CD4-positive, alpha-beta T cell (primary cell): ENCODE measurements at places on chromosomes 5 and 9.

DNA sequence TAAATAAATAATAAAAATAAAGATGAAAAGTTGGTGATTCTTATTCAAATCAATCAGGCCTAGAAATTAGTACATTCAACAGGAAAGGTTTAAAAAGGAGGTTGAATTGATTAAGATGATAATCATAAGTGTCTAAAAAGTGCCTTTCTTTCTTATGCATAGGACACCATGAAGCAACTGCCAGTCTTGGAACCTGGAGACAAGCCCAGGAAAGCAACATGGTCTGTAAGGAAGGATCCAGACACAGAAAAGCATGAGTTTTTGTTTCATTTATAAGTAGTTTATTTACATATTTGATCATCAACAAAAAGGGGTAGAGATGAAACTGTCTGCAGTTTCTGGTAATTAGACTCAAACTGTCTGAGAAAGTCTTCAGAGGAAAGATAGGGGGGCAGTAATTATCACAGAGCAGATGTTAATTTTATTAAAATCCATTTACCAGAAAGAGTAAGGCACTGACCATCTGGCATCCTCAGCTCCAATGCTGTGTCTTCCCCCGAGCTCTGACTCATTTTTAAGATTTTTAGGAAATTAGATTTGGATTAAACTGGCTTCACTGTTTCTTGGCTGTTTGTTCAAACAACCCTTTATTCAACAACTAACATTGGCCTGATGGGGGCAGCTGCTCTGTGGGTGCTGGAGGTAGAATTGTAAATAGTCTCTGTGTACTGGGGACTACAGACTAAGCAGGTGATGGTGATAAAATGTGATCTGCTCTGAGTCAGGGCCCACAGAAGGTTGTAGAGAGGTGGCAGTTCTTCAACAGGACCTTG is 2.7 kb downstream of the RABEPK start:
- DNase-seq, result no peak

DNA sequence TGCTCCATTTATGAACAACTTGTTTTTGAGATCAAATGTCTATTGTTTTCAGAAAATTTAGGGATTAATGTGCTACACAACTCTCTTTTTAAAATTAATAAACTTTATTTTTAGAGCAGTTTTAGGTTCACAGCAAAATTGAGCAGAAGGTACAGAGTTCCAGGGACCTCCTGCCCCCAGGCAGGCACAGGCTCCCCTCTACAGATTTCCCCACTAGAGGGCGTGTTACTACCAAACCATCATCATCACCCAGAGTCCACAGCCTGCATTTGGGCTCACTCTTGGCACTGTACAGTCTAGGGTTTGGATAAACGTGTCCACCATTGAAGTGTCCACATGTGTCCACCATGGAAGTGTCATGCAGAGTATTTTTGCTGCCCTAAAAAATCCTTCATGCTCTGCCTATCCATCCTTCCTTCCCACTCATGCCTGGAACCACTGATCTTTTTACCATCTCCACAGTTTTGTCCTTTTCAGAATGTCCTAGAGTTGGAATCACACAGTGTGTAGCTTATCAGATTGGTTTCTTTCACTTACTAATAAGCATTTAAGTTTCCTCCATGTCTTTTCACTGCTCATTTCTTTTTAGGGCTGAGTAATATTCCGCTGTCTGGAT is 61.7 kb downstream of the MRPL36 start:
- DNase-seq, result peak; percentile 69

DNA sequence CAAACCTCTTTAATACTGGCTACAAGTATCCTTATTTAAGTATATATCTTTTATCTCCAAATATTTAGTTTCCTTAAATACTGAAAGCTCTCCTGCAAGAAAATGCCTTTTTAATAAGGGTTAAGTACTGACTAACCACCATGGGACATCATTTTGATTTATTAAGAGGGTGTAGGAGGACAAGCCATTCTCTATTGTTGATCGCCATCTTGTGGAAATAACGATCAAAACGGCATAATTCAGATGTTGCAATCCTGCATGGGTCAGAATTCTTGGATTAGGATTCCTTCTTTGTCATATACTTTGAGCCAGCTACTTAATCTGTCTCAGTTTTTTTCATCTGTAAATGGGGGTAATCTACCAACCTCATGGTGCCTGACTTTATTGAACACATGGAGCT is 28.7 kb upstream of the C5orf46 start:
- no peak for DNase-seq

DNA sequence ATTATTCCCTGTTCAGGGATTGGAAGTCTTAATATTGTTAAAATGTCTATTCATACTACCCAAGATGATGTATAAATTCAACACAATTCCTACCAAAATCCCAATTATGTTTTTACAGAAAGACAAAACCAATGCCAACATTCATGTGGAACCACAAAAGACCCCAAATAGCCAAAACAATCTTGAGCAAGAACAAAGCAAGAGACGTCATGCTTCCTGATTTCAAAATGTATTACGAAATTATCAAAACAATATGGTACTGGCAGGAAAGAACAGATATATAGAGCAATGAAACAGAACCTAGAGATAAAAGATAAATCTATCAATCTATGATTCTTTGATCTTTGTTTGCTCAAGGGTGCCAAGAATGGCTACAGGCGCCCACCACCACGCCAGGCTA is 237.9 kb downstream of the TAF11L14 start:
- DNase-seq, result no peak

- no peak for DNase-seq
Observed at GRCh38 chr5:82106756-82107155, 134.9 kb downstream of the ATG10 start.

- no peak for DNase-seq
Observed at GRCh38 chr9:37908698-37909186, 4.8 kb upstream of the SLC25A51 start.

GRCh38 chr9:5582835-5583195 is 46.1 kb upstream of the RIC1 start:
- peak; percentile 10 for DNase-seq

GRCh38 chr5:59810041-59810440 is 83.5 kb downstream of the PDE4D start:
- DNase-seq, result peak; percentile 40

DNA sequence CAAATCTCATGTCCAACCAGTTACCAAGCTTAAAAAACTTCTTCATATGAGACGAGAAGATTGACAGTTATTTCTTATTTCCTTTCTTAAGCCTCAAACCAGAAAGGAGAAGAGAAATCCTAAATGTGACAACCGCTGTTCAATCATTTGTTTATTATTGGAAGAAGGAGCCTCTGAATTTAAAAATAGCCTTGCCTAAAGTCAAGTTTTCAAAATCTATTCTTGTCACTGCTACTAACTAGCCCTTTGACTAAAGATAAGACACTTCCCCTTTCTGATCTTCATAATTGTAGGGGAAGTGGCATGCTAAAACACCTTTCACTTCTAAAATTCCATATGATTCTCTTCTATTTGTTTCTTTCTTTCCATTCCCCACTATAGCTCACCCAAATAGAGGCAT is 106.2 kb upstream of the EMB start:
- DNase-seq, result no peak

DNA sequence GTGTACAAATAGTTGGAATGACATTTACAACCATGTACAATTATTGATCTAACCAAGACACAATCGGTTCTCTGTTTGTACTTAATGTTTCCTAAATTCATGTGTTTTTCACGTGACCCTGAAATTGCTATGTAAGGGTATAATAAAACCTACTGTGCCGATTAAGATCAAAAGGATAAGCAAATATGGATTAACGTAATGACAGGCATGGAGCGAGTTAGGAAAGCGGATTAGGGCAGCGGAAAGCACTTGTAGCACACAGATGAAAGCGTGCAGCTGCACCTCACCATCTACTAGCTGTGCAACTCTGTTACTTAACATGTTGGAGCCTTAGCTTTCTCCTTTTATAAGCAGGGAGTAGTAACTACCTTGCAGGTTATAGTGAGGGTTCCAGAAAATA is 38.3 kb upstream of the ZFYVE16 start:
- no peak for DNase-seq

DNA sequence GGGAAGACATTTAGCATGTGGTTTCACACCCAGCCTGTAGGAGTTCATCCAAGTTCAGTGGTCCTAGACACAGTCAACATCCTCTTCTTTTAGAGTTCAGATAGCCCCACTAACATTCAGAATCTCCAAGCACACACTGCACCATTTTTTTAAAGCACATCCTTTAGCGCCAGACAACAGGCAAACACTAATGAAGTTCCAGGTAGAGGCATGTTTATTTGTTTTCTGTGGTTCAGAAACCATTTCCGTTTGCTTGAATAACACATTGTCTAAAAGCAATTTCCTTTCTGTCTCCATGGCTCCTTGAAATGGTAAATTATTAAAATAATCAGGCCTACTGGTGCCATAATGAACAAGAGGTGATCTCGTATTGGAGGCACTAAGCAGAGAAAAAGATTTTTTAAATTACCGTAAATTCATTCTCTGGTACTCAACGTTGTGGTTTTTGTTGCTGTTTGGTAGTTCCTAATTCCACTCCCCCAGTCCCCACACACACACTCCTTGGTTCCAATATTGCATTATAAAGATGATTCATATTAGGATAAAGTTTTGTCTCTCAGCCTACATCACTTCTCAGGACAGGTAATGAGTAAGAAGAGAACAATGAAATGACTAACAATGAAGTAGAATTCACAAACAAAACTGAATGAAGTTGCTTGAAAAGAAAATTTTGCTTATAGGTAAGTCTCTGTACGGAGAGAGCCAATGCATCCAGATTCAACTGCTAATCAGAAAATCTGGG is 153.1 kb downstream of the PCSK1 start:
- no peak for DNase-seq

GRCh38 chr5:61342071-61342501 is 10.0 kb downstream of the ZSWIM6 start:
- no peak for DNase-seq

DNA sequence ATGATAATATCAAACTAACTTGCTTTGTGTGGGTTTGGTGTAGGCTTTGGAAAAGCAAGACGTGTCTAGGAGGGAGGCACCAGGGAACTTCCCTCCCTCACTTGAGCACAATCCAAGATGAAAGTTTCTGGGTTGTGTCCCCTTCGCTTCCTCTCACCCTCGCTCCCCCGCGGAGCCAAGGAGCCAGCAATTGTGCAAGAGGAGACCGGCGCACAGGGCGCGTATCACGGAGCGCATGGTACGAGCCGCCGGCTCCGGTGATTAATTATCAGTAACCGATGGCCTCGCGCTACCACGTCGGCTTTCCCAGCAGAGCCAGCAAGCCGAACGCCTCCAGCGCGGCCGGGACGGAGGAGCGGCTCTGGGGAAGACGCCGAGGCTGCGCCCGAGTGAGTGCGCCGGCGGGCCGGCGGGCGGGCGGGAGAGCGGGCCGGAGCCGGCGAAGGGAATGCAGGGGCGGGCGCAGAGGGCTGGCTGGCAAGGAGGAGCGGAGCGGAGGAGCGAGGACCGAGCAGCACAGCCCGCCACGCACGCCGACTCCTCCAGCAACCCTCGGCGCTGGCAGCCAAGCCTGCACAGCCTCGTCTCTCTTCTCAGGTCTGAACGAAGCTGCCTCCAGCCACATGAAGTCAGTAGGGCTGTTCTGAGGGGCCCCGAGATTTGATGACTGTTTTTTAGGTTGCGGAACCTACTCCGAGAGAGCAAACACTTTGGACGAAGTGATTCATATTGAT is 143.6 kb downstream of the BNC2 start:
- DNase-seq, result no peak

DNA sequence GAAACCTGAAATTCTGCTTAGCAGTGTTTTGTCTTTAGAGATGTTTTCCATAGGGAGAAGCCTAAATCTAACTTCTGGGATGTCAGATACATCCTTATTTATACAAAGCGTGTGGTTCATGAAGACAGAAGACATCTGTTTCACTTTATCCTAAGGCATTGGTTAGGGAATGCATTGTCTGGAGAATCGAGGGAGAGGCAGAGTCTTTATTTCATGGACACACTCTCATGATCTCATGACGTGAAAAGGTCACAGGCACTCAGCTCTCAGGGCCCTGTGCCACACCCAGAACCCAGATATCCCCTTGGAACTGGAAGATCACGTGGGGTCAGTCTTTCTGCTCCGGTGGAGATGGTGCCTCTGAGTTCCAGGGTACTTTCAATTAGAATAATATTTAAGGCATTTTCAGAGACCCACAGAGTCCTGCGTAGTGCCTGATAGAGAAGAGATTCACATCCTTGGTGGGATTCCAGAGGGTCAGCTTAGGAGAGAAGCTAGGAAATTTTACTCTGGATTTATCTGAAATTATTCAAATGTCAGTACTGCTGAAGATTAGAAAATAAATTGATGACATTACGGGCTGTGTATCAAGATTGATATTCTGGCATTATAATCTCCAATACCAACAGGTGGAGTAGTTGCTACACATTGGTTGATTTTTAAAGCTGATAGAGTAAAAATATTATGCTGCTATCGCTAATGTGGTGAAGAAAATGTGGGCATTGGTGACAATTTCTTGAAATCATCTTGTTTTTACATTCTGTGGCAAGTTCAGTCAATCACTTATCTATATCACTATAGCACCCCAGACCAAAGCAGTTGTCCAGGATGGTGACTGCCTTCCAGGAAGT is 378.3 kb downstream of the MTRR start:
- no peak for DNase-seq

GRCh38 chr5:69276422-69277174 is 41.9 kb downstream of the CDK7 start:
- DNase-seq, result no peak

DNA sequence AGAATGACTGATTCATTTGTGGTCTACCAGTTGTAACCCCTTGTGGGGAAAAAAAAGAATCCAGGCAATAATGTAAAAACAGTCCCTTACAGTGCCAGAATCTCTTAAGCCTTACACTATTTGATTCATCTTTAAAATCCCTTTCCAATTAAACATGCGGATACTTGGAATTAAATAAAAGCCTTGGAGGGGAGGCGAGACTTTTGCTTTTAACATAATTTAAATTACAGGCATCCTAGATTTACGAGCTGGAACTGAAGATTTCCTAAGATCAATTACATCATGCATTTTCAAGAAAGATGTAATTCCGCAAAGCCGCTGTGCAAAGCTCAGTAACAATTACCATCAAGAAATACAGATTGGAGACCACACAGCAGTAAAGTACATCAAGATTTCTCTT is 370.2 kb downstream of the MTRR start:
- no peak for DNase-seq

DNA sequence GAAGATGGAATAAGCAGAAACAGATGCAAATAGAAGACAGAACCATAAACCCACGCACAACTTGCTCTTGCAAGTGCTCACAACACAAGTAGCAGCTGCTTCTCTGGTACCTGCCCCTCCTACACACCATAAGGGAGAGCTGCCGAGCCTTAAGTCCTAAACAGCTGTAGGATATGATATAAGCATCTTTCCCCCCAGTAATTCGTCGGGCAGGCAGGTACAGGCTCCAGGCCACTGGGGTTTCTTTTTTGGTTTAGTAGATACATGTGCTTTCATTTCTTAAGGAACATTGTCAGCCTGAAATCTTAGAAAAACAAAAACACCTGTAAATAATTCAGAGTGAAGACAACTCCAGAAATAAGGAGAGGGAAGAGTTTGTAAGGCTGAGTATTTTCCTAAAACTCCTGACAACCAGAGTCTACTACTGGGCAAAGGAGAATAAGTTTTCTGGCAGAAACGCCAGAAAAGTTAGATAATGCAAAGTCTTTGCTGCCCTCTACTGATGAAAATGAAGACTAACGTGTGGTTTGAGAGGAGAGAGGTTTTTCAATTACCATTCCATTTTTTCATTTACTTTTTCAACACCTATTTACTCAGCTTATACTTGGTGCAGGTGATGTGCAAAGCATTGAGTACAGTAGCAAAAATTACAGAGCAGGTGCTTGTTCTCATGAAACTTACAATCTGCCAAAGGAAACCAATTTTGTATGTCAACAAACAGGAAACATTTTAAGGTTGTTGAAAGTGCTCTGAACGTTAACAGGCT is 20.1 kb upstream of the TCERG1 start:
- no peak for DNase-seq
